ENCODE measurements at places on chromosomes 13 and 19.

- DNase-seq = no peak
Observed at GRCh38 chr13:72875233-72875632, 93.3 kb downstream of the PIBF1 start.

GRCh38 chr13:22800526-22801401, 380.0 kb upstream of the SGCG start:
- no peak for DNase-seq

DNA sequence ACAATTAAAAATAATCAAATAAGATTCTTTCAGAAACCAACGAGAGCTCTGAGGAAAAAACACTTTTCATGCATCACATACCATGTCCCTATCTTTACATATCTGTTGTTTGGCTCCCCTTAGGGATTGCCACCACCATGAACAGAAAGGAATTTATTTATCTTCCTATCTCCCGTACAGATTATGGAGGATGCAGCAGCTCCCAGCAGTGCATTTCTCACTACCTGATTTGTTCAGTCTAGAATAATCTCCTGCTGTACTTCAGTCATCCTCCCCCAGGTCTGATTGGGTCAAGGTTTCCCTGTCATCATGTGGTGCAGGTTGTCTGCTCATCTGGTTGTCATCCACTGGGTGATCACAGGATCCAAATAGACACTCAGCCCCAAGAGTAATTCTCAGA, 451.3 kb downstream of the OXGR1 start:
- DNase-seq = no peak

GRCh38 chr19:1252821-1253513, 4.6 kb downstream of the MIDN start:
- DNase-seq = no peak

GRCh38 chr19:2554856-2555255, 78.9 kb downstream of the GADD45B start:
- no peak for DNase-seq

- no peak for DNase-seq
Observed at GRCh38 chr13:99507986-99508385, 6.7 kb downstream of the TM9SF2 start.

Data from activated CD4-positive, CD25-positive, alpha-beta regulatory T cell treated with anti-CD3 and anti-CD28 coated beads, Interleukin-2, amount 50 U/mL, for 16 hours (primary cell).